Activated CD4-positive, alpha-beta T cell treated with anti-CD3 and anti-CD28 coated beads, Interleukin-10, Interleukin-2, amounts not matched to agents 100 ng/mL and 50 ng/mL, durations not matched to agents 16 hours and 8 hours (primary cell): ENCODE measurements at places on chromosomes 13 and 19.

- no peak for DNase-seq
These were observed 28.6 kb downstream of the MARK4 start for GRCh38 chr19:45279587-45280192.

GRCh38 chr13:46150134-46150693 lies 31.8 kb downstream of the LCP1 start:
- DNase-seq, result no peak

DNA sequence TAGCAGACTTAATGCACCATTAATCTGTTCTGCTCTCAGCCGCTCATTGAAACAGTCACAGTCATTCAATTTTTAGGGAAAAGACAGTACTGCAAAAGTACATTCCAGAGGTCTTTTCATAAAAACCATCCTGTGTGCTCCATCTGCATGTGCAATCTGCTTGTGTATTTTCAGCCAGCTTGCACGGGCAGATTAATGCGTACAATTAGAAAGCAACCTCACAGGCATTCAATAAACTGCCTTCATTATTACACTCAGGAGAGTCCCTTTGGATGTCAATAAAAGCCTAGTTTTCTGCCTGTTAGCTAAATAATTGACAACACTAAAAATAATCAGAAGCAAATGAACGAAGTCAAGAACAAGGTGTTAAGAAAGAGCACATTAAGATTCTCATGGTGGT lies 41.9 kb downstream of the EPSTI1 start:
- no peak for DNase-seq

- no peak for DNase-seq
These were observed 8.7 kb downstream of the BCL3 start for GRCh38 chr19:44757057-44757734.

DNA sequence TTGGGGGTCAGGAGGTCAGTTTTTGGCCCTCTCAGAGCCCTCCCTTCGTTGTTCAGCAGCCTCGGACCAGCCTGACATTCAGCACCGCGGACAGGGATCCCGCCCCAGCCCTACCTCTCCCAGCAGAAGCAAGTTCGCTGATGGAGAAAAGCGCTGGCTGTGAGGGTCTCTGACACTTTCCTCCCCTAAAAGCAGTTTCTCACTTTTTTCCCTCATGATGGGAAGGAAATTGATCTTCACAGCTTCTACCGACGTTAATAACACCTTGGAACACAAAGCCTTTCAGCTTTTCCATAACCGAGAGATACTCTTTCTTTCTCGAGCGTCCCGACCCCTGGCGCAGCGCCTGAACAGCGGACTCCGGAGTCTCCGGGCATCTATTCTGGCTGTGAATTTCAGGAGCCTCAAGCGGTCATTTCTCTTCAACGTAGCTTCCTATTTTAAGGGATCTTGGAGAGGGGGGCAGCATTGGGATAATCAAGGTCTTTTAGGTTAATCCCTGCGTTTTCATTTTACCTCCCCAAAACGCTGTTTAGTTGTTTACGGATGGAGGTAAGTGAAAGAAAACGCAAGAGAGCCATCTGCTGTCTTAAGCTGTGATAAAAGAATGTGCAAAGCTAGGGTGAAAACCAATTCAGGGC lies 467.2 kb downstream of the ITGBL1 start:
- no peak for DNase-seq

GRCh38 chr13:112885782-112886268 lies 83.2 kb upstream of the MCF2L start:
- DNase-seq, result no peak

GRCh38 chr13:92315265-92315664 lies 911.3 kb upstream of the GPC6 start:
- DNase-seq, result peak; percentile 2

GRCh38 chr19:32890841-32891240 lies 21.3 kb upstream of the SLC7A9 start:
- DNase-seq, result no peak

- no peak for DNase-seq
These were observed 35.4 kb downstream of the ZNF787 start for GRCh38 chr19:56085571-56086275.

- peak; percentile 21 for DNase-seq
These were observed 7.3 kb downstream of the IRS2 start for GRCh38 chr13:109779074-109779473.

DNA sequence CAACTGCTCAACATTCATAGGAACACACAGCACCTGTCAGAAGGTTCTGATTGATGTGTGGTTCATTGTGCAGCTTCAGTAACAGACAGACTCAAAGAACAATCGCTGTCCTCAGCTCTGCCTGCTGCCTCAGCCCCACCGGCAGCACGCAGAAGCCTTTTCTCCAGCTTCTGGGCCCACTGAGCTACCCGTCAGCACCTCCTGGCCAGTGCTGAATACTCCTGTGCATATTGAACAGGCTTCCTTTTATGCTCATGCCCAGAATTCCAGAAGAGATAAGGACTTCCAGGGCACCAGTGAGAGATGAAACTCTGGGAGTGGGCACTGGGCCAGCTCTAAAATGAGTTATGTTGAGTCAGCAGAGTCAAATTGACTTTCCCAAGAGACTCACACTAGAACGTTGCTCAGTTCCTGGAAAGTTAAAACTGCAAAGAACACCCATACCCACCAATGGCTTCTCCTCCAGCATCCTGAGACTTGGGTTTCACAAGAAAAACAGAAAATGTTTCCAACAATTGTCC lies 119.3 kb downstream of the COL4A1 start:
- DNase-seq, result no peak
